GM12892 (cell line): ENCODE measurements at places on chromosomes 5 and 9.

GRCh38 chr5:174189654-174190541 is 144.4 kb downstream of the NSG2 start:
- DNase-seq = no peak

DNA sequence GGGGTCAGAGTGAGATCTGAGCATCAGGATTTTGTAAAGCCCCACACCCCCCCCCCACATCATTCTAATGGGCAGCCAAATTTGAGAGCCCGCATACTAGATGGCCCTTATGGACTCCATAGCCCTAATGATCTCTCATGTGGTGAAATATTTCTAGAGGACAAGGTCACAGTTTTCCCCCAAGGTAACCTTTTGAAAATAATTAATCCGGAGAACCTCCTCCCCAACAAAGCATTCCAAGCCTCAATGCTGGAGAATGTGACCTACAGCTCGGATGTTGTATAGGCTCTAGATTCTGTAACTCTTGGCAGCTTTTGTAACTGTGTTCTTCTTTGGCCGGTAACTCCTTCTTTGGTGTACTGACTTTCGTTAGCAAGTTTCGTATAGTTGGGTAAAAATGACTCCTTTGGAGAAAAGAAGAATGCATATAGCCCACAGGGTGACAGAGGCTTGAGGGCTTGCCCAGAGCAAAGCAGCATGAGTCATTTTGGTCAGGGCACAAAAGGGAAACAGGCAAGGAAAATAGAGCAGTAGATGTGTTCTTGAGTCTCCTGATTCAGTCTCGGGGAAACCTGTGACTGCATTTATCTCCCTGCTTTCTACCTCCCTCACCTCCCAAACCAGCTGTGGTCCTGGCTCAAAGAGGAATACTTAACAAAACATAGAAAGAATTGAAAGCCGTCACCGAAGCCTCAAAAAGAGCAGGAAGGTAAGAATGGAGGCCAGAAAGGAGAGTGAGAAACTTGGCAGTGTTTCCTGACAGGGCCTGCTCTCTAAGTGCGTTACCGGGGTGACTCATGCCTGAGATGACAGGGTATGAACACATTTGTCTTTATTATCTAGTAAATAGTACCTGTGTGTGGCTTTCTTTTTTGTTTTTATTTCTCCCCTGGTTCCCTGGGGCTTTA is 6.6 kb upstream of the XPA start:
- DNase-seq = no peak

DNA sequence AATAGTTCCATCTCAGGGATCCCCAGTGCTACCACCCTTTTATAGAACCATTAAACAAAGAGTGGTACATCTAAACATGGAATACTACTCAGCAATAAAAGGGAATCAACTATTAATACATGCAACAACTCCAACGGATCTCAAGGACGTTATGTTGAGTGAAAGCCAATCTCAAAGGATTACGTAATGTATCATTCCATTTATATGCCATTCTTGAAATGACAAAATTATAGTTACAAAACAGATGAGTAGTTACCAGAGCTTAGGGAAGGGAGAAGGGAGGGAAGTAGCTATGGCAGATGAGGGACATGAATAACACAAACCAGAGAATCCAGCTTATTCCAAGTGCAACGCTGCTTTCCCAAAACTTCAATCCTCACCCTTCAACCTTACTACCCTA is 69.5 kb downstream of the ACTL7B start:
- DNase-seq = no peak

- DNase-seq = no peak
These were observed 43.5 kb downstream of the ADAMTS2 start for GRCh38 chr5:179301796-179302195.

DNA sequence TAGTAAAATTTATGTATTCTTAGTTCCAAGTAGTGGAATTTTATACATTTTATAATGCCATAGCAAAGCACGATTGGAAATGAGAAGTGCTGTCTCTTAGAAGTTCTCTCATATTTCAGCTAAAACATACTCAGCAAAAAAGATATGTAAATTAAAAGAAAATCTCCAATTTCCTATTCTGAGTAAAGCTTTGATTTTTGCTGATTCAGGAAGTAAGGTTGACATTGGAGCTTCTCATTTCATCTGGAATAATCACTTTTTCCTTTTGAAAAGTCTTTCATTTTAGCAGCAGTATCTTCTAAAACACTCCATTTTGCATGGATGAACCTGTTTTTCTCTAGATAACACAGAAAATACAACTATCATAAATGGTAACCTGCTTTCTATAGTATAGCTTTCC is 121.0 kb downstream of the ZCCHC7 start:
- no peak for DNase-seq

GRCh38 chr5:82150559-82150958 is 127.6 kb downstream of the RPS23 start:
- DNase-seq = no peak

GRCh38 chr9:105994970-105995369 is 300.6 kb downstream of the TMEM38B start:
- DNase-seq = no peak

DNA sequence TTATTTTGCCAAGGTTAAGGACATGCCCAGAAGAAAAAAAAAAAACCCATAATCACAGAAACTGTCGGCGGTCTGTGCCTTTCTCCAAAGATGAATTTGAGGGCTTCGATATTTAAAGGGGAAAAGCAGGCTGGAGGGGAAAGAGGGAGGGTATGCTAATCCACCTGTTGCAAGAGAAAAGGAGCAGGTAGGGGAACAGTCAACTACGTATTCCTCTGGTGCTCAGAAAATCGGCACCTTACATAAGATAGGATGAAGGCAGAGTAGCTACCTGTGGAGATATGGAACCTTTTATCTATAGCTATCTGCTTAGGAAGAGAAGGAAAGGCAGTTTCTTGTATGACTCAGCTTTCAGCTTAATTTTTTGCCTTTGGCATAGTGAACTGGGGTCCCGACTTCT is 77.7 kb downstream of the PTCD2 start:
- no peak for DNase-seq

- no peak for DNase-seq
These were observed 161.7 kb downstream of the GLIS3 start for GRCh38 chr9:4138180-4138579.

- DNase-seq = no peak
These were observed 20.4 kb downstream of the CCDC192 start for GRCh38 chr5:127723571-127723970.

GRCh38 chr5:132981288-132981687 is 17.9 kb upstream of the AFF4 start:
- no peak for DNase-seq

- no peak for DNase-seq
These were observed 10.9 kb upstream of the SLC24A2 start for GRCh38 chr9:19799784-19800183.

GRCh38 chr9:1994180-1994579 is 21.0 kb upstream of the SMARCA2 start:
- DNase-seq = no peak

DNA sequence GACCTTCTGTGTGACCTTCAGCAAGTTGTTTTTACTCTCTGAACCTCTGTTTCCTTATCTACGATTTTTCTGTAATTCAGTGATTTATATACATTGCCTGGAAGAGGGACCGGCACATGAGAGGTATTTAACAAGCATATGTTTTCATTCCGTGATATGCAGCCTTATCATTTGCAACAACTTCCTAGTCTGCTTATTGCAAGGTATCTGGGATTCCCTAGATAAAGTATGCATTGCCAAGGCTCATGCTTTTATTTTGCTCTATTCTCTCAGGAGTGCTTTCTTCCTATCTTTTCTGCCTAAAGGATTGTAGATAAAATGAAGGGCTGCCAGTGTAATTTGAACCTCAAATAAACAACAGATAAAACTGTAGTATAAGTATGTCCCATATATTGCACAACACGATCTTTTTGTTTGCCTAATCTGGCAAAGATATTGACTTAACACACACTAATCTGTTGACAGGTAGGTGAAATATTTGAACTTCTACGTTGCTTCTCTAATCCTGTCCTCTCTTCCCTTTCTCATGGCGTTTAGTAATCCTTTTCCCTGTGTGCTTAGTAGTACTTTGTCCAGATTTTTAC is 377.2 kb upstream of the TNC start:
- no peak for DNase-seq

DNA sequence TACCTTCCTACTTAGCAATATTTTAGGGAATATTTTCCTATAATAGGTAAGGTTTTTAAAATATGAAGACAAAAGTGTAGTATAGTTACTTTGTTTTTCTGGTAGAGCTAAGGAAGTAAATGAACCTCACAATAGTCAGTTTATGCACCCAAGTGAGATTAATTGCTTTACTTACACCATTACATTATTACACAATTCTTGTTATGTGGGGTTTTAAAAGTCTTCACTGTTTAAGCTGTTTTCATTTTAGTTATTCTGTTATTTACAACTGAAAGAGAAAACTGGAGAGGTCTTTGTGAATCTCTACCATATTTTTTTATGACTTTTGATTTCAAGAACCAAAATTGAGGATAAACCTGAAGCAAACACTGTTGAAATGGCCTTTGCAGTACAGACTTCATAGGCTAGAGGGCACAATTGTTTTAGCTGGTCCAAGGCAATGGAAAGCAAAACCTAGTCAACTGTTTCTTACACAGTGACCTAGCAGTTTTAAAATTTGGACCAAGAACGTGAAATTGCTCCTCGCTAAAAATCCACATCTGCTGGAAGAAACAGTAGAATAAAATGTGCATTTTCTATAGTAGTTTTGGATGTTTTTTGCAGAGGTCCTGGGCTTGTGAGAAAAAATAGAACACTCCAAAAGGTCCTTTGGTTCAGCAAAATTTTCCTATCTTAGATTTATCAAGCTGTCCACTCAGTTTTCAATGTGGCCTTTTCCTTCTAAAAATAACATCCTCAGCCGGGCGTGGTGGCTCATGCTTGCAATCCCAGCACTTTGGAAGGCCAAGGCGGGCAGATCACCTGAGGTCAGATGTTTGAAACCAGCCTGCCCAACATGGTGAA is 66.4 kb upstream of the FER start:
- DNase-seq = peak; percentile 21

- no peak for DNase-seq
These were observed 300.5 kb upstream of the KIF2A start for GRCh38 chr5:62005551-62005950.

DNA sequence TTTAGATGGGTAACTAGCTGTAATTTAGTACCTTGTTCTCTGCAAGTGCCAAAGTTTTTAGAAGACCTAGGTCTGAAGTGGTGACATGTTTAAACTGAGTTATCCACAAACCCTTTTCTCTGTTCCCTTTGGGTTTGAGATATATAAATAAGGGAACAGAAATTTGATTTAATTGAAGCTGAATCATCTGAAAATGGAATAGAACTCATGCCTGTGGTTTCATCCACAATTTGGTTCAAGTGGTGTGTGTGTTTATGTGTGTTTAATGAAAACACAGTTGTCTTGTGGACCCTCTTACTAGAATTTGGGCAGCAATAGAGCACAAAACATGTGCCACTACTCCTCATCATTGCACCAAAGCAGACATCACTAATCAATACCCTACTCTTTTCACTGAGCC is 216.9 kb downstream of the GLIS3 start:
- no peak for DNase-seq

GRCh38 chr5:40399349-40399748 is 280.4 kb upstream of the PTGER4 start:
- DNase-seq = no peak

GRCh38 chr5:134620634-134621033 is 12.0 kb downstream of the SAR1B start:
- no peak for DNase-seq

DNA sequence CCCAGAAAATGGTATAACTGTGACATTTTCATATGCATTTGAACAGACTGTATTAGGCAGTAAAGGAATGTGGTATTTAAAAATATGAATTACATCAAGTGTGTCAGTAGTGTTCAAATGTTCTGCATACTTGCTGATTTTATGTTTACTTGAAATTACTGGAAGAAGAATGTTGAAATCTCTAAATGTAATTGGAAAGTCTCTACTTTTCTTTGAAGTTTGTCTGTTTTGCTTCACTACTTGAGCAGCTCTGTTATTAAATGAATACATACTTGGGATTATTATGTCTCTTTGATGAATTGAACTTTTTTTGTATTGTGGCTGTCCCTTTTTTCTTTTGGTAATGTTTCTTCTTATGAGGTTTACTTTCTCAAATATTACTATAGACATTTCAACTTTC is 205.6 kb downstream of the TAF11L14 start:
- DNase-seq = no peak

- no peak for DNase-seq
These were observed 3.2 kb upstream of the TMEM268 start for GRCh38 chr9:114607671-114608524.

- no peak for DNase-seq
These were observed 162.9 kb downstream of the FAM170A start for GRCh38 chr5:119792161-119792799.

GRCh38 chr5:154644745-154645411 is 110.3 kb upstream of the LARP1 start:
- no peak for DNase-seq

DNA sequence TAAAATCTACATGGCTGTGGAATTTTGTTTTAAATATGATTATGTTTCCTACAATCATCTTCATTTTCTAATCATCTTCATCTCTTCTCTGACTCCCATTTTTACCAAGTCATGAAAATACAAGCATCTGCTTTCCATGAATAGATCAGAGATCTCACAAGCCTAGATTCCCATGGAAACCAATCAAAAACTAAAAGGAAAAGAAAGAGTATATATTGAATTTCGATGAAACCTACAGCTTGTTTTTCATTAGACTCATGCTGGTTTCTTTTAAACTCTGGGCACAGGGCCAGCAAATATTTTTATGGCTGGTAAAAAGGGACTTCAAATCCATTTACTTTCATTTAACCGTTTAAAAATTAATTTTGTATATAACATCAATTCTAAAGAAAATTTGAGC is 51.2 kb downstream of the INVS start:
- no peak for DNase-seq

- DNase-seq = no peak
These were observed 66.5 kb upstream of the DAP start for GRCh38 chr5:10827571-10827970.

- no peak for DNase-seq
These were observed 1.7 kb upstream of the PTPN3 start for GRCh38 chr9:109499631-109500410.

GRCh38 chr5:78540335-78541085 is 108.1 kb downstream of the LHFPL2 start:
- no peak for DNase-seq

- peak; percentile 6 for DNase-seq
These were observed 8.9 kb downstream of the SRP19 start for GRCh38 chr5:112869948-112870347.

DNA sequence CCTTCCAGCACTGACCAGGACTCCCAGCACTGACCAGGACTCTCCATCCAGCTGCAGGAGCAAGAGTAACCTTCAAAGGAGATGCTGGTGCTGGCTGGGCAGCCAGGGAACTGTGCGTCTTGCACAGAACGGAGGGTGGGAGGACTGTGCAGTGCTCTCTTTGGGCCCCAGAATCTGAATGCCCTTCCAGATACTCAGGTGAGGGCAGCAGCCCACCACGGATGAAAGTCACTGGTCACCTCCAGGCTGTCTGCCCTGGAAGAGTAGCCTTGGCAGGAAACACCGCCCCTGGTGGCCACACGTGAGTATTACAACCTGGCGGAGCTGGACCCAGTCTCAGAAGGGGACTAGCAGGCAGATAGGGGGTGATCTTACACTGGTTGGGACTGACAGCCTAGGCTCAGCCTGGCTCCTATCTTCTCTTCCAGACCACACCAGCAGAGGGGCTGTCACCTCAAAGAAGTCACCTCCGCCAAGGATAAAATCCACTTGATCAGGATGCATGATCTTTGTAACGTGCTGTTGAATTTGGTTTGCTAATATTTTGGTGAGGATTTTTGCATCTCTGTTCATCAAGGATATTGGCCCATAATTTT is 4.8 kb upstream of the SARDH start:
- peak; percentile 74 for DNase-seq

- no peak for DNase-seq
These were observed 44.7 kb upstream of the PHYKPL start for GRCh38 chr5:178277346-178277745.

- DNase-seq = no peak
These were observed 221.6 kb downstream of the ACTL7B start for GRCh38 chr9:108634204-108634603.
